Hematopoietic multipotent progenitor cell (in vitro differentiated cells): ENCODE measurements at places on chromosomes 3 and 15. TPM values are rescaled to one million over a fixed set of nuclear protein-coding genes. Genes with fewer than 3 reads are reported as not detected.

ECE2 gene
- total RNA-seq, result not detected

HES1 gene
- 4.0 TPM for total RNA-seq

MESP2 gene
- total RNA-seq, result under 0.01 TPM

MCTP2 gene
- total RNA-seq, result 94.8 TPM

AP3B2 gene
- total RNA-seq, result 0.54 TPM

DAZL gene
- not detected for total RNA-seq

GRCh38 chr3:125152951-125153350, 59.6 kb downstream of the SLC12A8 start:
- DNase-seq, result no peak

GRCh38 chr3:143676021-143676420, 172.2 kb downstream of the SLC9A9 start:
- no peak for DNase-seq

DNA sequence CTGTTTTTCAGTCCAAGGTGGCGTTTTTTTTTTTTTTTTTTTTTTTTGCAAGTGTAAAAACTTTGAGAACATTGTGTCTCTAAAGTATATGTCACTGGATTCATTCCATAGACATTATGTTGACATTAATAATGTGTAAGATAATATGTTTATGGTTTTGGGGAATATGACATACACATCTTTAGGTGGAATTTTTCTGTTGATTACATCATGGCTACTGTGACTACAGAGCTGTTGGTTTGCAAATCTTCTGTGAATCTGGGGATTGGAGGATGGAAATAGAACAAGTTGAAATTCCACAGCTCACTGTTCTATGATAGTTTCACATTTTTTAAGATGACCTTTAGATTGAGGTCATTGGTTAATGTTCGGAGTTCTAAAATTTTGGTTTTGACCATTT, 24.4 kb upstream of the PLSCR2 start:
- DNase-seq, result no peak

DNA sequence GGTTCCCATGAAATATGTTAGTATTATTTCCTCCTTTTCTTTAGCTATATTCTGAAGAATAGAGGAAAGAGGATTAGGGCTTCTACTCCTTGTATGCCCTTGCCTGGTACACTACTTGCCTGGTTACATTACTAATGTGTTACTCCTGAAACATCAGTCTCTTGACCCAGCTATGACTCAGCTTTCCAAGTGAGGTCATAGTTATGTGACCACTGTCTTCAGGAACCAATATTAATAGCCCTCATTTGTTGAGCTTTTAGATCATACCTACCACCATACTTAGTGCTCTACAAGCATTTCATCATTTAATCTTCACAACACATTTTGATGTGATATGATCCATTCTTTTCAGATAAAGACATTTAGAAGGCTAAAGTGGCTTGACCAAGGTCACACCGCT, 60.3 kb downstream of the CMSS1 start:
- no peak for DNase-seq

DNA sequence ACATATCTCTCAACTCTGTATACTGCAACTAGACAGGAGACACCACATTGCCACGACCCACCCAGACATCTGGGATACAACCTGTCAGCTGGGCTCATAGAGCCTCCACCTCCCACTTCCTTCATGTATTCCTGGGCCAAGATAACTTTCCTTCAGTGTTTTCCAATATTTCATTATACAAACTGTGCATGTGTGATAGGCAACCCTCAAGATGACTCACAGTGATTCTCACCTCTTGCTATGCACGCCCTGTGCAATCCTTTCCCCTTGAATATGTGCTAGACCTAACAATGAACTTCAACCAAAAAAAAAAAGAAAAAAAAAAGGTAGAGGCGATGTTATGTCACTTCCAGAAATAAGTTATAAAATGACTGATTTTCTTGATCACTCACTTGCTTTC, 138.0 kb upstream of the ALCAM start:
- no peak for DNase-seq

- DNase-seq, result peak; percentile 11
These were observed 74.2 kb upstream of the POU1F1 start for GRCh38 chr3:87350367-87351199.

GRCh38 chr3:195416795-195417194, 26.0 kb downstream of the ACAP2 start:
- DNase-seq, result no peak

- DNase-seq, result no peak
These were observed 75.4 kb upstream of the ZNF385D start for GRCh38 chr3:21826416-21826815.

GRCh38 chr15:47720555-47720954, 3.2 kb downstream of the SEMA6D start:
- no peak for DNase-seq

DNA sequence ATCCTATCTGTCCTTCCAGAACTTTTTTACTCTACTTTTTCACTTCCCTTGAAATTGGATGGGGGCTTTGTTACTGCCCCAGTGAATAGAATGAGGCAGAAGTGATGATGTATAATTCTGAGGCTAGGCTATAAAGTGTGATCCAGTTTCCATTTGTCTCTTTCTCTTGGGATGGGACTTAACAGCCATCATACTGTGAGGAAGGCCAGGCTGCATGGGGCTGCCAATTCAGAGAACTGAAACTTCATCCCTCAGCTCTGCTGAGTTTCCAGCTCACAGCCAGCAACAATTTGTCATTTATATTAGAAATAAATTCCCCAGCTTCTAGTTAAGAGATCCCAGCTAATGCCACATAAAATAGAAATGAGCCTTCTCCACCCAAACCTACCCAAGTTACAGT, 504.0 kb upstream of the TGFBR2 start:
- no peak for DNase-seq

DNA sequence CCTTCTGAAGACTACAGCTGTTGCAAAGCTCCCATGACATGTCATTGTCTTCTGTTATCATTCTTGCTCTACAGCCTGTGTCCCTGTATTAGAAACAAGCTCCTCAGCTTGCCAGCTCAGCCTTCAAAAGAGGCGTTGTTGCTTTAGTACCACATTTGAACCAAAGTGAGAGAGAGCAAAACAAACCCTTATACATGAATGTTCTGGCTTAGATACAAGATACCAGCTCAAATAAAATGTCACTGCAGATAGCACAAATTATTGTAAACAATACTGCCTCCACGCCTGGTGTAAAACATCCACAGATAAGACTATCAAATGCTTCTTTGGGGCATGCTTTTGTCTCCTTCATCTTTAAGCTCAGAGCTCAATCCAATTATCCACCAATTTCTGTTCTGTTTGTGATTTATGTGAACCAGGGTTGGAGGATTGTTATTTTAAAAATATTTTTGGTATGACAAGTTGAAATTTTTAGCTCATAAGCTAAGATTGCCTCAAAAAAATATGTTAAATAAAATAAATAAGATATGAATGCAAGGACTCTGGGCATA, 403.6 kb upstream of the CDIN1 start:
- DNase-seq, result no peak
